ENCODE measurements at places on chromosomes 5 and 9. TPM values are rescaled to one million over a fixed set of nuclear protein-coding genes. Genes with fewer than 3 reads are reported as not detected.
A peak's percentile ranks its signal among the peaks of the same experiment; 100 is the strongest.

DNA sequence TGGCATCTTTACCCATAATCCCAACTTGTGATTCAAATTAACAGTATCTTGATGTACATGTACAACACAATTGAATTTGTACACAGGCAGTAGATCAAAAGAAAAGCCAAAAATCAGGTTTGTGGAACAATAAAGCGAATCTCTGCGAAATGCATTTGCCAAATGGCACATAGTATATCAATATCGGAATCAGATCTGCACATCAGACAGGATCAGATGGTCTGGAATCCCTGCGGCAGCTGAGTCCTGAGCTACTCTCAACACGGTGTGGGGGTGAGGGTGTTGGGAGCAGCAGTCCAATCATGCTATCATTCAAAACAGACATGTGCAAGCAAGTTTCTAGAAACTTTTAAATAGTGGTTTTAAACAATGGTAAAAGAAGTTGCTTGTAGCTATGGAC lies 358.3 kb downstream of the SEMA5A start:
- no peak for DNase-seq

DNA sequence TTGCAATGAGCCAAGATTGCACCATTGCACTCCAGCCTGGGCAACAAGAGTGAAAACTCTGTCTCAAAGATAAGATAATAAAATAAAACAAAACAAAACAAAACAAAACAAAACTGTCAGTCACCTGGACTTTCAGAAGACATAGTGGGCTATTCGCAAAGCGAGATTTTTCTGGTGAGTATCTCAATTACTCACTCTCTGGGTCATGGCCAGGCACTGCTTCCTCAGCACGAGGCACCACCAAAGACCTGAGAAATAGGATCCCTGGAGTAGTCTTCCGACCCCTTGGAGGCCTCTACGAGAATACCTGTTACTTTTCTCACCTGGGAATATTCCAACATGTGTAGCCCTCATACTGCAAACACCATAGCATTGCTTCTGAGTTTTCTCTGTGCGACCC lies 201.7 kb upstream of the ZNF618 start:
- no peak for DNase-seq

GRCh38 chr9:77092536-77092935 lies 73.1 kb downstream of the FOXB2 start:
- DNase-seq: no peak

DNA sequence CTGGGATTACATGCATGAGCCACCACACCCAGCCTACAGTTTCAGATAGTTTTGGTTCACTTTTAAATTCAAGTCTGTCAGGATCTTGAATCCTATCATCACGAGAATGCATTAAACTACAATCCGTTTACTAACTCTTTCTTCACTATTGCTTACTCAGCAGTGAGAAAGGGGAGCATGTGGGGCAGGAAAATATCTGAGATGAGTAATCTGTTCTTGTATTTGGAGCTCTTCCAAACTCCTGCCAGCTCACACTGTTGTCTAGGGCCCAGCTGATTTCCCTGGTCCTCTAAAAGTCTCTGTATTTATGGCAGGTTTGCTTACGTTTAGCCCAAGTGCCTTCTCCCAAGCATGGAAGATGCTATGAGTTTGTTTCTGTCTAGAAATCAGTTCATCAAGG lies 152.2 kb downstream of the FGF18 start:
- DNase-seq: no peak

DNA sequence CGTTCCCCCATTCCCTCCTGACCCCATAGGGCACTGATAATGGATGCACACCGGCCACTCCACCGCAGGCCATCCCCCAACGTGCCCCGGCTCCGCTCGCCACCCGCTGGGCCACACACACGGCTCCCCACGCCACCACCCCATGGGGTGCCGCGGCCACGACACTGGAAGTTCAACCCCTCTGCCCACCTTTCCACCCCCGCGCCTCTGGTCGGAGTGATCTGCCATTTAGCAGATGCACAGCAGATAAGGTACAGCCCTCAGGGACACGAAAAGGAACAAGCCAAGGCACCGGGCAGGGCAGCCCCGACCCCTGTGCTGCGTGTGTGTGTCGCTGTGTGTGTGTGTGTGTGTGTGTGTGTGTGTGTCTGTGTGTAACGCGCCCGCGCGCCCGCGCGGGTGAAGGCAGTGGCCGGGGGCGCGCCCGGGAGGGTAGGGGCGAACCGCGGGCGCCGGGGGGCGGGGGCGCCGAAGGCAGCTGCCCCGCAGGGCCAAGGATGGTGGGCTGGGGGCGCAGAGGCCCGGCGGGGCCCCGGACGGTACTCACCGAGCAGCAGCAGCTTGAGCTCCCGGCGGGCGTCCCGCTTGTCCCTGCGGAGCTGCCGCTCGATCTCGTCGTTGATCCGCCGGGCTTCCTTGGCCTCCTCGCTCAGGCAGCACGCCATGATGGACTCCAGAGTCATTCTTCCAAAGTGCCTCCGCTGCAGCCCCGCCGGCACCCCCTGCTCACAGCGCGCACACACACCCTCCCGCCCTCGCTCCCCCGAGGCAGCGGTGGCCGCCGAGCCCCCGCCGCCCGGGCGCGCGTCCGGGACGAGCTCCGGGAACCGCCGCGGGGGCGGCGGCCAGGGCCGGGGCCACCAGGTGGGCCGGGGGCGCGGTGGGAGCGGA lies 813 bp downstream of the GNAQ start:
- DNase-seq: peak; percentile 53

- DNase-seq: no peak
These were observed 84.9 kb downstream of the IZUMO3 start for GRCh38 chr9:24460781-24461180.

DNA sequence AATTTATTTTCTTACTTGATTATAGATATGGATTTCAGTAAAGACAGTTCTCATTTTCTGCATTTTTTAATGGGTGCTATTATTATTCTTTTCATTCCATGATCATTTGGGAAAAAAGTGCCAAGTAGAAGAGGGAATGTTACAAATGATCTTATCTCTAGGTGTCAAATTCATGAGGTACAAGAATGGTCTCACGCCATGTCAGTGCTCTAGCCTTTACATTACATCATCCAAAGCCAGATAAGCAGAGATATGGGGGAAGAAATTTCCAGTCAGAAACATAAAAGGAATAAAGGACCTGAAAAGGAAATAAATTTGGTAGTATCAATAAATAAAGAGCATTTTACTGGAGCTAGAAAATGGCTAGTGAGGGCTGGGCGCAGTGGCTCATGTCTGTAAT lies 1544.2 kb upstream of the CDH6 start:
- DNase-seq: no peak

GRCh38 chr9:8364026-8364752 lies 564.6 kb upstream of the DMAC1 start:
- no peak for DNase-seq

GRCh38 chr9:8030095-8030494 lies 230.5 kb upstream of the DMAC1 start:
- no peak for DNase-seq

DNA sequence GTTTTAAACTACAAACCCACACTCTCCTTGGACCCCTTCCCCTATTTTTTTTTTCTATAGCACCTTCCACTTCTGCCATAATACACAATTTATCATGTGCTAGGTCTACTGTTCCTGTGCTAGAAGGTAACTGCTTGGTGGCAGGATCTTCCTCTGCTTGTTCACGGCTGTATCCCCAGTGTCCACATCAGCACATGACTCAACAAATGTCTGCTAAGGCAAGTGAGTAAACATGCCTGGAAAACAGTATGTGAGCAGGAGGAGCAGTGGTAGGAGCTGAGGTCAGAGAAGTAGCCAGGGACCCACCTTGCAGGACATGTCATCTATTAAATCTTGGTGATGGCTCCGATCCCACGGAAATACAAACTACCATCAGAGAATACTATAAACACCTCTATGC lies 79.4 kb downstream of the AUH start:
- DNase-seq: no peak

DNA sequence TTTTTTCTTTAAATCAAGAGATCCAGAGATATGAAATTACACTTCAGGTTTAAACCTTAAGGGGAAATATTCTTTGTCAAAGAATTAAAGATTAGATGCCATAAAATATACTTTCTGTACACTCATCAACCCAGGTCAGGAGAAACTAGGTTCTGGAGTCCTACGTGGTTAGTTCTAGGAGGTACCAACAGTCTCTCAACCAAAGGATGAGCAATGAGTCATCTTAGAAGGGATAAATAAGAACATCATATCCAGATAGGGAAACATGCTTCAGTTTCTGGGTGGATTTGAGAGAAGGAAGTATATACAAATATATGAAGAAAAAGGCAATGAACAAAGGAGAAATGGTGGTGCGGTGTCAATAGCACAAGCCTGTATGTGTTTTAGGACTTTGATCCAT lies 98.2 kb downstream of the CSNK1G3 start:
- DNase-seq: no peak

DNA sequence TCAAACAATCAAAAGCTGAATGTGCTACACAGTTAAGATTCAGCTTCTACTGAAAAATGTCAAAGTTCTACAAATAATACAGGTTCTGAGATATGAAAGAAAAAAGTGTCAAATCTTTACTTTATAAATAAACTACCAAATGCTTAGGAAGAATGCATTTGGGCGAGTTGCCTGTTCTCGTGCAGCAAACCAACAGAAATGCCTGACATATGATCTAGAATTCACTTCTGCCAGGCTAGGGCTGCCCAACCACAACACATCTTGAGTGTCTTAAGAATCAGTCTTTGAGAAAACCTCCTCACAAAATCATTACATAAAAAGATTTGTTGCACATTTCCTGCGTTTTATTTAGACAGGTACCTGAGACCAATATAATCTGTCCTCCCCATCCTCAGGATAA lies 42.2 kb downstream of the ANKH start:
- no peak for DNase-seq

- DNase-seq: no peak
These were observed 53.9 kb upstream of the INSYN2B start for GRCh38 chr5:170034231-170034630.

GRCh38 chr9:130352081-130352480 lies 86.5 kb downstream of the HMCN2 start:
- no peak for DNase-seq

The LCN1 gene
- total RNA-seq: not detected

The TXNDC8 gene
- not detected for total RNA-seq

The PCDHA9 gene
- not detected for total RNA-seq

The LCN2 gene
- not detected for total RNA-seq

The CCDC112 gene
- 3.9 TPM for total RNA-seq

Data from CD4-positive, alpha-beta T cell (primary cell).